ENCODE measurements at places on chromosomes 2 and 18. TPM values are rescaled to one million over a fixed set of nuclear protein-coding genes. Genes with fewer than 3 reads are reported as not detected.

GRCh38 chr2:99810225-99810624 lies 320.4 kb upstream of the REV1 start:
- DNase-seq: no peak

The STK39 gene
- 22.9 TPM for total RNA-seq

The UBXN4 gene
- total RNA-seq: 70.2 TPM

The LCT gene
- total RNA-seq: not detected
